CD8-positive, alpha-beta memory T cell (primary cell): ENCODE measurements at places on chromosomes 3 and 15.

DNA sequence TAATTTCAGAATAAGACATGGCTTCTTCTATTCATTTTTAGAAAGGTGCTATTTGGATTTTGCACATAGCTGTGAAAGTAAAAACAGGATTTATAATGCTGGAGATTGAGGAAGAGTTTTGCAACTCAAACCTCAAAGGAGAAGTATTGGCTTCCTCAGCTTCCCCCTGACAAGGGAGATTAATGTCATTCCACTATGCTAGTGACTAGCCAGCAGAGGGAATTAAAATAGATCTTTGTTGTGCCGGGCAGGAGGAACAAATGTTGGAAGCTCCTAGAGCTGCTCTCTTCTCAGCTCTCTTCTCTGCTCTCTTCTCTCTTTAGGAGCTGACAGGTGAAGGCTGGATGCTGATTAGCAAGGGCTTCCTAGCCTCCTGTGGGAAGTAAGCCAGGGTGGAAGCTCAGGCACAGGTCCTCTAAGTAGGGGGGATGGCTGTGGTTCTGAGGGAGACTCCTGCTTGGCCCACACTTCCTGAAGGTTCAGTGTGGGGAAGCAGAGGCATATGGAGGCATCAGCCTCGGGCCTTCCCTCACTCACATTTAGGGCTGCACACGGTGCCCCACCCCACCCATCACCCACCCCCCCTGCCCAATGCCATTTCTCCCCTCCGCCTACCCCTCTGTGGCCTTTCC, 29.6 kb downstream of the CX3CR1 start:
- DNase-seq: no peak

GRCh38 chr15:63018639-63019038, 23.9 kb upstream of the TPM1 start:
- no peak for DNase-seq

DNA sequence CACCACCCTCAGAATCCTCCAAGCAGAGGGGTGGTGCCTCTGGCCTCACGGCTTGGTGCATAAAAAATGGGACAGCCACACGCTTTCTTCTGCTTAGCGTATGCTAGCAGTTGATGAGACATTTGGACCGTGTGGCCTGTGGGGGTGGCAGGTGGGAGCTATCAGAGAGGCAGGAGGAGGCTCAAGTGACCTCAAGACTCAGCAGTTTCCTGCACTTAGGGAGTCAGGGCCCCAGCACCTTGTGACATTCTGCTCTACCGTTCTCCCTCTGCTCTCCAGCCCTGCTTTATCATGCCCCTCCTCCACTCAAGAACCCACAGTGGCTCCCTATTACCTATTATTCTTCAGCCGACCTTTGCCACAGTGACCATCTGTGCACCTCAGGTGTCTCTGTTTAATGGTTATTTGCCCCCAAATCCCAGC, 41.0 kb upstream of the CGNL1 start:
- DNase-seq: no peak

DNA sequence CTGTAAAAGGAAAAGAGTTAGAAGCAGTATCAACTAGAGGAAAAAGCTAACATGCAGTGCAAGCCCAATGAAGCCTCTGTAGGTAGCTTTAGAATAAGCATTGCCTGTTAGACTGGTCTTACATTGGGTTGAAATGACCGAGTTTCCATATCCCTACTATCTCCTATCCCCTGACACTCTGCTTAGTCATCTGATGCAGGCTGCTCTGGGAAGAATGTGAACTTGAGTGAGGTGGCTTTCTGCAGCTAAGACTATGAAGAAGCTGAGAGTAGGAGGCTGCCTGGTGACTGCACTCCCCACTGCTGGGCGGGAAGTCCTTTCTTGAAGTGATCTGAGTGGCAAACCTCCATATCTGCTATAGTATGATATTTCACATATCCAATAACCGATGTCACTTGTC, 64.7 kb downstream of the OXSM start:
- DNase-seq: no peak
